RPMI7951 (cell line): ENCODE measurements at places on chromosomes 5 and 9. TPM values are rescaled to one million over a fixed set of nuclear protein-coding genes. Genes with fewer than 3 reads are reported as not detected.

The HTR4 gene
- not detected in 2 replicates for total RNA-seq

The FBP2 gene
- not detected in 2 replicates for total RNA-seq

The RGS7BP gene
- not detected in 2 replicates for total RNA-seq

The HSPB3 gene
- total RNA-seq: 3.1 and 3.4 TPM in 2 replicates

The CRB2 gene
- total RNA-seq: not detected in 2 replicates

The IL13 gene
- not detected in 2 replicates for total RNA-seq

The BARHL1 gene
- total RNA-seq: not detected in 2 replicates

The SLC23A1 gene
- total RNA-seq: not detected in 2 replicates

The TMEFF1 gene
- total RNA-seq: 0.48 and 2.1 TPM in 2 replicates

The ZNF608 gene
- 15.9 TPM in 2 replicates for total RNA-seq

The MARCOL gene
- not detected in 2 replicates for total RNA-seq

The PDE6A gene
- total RNA-seq: 0.10 and 0.12 TPM in 2 replicates

The BAAT gene
- not detected in 2 replicates for total RNA-seq

The C9orf43 gene
- total RNA-seq: 0.12 and 0.49 TPM in 2 replicates
